ENCODE measurements at places on chromosomes 3 and 15.

DNA sequence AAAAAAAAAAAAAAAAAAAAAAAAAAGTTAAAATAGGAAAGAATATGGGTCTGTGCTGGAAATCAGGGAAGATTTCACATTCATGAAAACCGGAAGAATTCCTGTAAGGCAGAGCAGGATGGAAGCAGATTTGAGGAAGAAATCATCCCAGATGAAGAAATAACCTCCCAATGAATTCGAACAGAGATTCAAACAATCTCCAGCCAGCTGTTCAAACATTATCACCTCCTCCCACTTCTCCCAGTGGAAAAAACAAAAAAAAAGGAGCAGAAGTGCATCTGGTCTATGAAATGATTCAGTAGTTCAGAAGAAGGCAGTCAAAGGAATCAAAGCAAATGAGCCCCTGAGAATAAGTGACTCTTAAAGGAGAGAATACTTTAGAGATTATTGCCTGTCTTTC lies 33.1 kb downstream of the CP start:
- no peak for DNase-seq

DNA sequence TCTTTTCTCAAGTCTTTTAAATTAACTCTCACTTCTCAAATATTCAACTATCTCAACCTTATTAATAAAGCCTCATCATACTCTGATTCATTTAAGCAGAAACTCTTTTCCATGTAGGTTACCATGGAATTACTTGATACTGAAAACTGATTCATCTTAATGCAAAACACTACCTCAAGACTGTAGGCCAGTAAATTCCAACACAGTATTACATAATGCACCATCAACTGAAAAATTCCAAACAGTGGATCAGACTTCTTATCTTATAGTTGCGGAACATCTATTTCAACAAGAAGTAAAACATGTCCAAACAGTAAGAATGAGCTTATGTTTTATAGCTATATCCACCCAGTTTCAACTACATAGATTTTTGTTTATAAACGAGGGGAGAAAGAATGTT lies 124.5 kb downstream of the PEAK1 start:
- DNase-seq: no peak

- no peak for DNase-seq
Observed at GRCh38 chr3:50494126-50494525, 9.3 kb downstream of the CACNA2D2 start.

DNA sequence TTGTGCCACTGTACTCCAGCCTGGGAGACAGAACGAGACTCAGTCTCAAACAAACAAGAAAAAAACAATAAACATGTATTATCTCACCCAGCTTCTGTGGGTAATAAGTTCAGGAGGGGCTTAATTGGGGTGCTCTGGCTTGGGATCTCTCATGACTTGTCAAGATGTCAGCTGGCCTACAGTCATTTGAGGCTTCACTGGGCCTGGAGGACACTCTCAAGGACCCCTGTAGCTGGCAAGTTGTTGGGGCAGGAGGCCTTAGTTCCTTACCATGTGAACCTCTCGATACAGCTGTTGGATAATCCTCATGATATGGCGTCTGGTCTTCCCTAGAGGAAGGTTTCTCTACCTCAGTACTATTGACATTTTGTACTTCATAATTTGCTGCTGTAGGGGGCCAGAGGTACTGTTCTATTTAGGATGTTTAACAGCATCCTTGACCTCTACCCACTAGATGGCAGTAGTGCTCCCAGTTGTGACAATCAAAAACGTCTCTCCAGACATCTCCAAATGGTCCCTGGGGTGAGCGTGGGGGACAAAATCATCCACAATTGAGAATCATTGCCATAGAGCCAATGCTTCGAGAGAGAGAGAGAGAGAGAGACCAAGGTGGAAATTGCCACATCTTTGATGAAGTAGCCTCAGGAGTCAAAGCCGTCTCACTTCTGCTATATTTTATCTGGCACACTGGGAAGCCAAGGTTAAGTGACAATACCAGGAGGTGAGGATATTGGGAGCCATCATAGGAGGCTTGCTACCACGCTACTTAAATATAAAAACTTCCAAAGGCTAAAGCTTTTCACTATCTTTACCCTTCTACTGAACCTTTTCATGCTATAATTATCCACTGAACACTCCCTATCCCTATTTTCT lies 23.9 kb upstream of the SLTM start:
- DNase-seq: peak; percentile 77

DNA sequence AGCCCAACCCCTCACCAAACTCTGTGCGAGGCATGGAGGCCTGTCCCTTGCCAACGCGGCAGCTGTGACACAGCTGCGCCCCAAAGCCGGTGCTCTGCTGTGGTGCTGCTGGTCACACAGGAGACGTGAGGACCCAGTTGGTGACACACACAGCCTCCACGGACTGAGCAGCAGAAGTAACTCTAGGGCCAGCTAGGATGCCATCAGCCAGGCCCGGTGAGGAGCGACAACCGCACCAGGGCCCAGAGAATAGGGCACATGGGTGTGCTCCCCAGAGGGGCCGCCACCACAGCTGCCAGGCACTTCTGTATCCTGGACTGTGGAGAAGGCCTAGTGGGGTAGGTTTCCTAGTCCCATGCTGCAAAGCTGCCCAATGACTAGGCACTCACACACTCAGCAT lies 10.7 kb downstream of the ZXDC start:
- no peak for DNase-seq
